ENCODE measurements at places on chromosomes 7 and 10. TPM values are rescaled to one million over a fixed set of nuclear protein-coding genes. Genes with fewer than 3 reads are reported as not detected.

Gene XRCC2
- 0.72 TPM for total RNA-seq

Gene DNAJC30
- 5.3 TPM for total RNA-seq

Gene PLAC9
- 116 TPM for total RNA-seq

Gene PPP1R9A
- total RNA-seq = 16.5 TPM

Gene SPDYE2B
- total RNA-seq = not detected

Gene ST8SIA6
- 7.6 TPM for total RNA-seq

Gene ENKUR
- total RNA-seq = not detected

Gene ALOX5
- total RNA-seq = 101 TPM

Gene SPDYE1
- total RNA-seq = not detected

Gene PLA2G12B
- total RNA-seq = not detected

- no peak for DNase-seq
Measured at GRCh38 chr10:62147425-62147824, 121.2 kb downstream of the RTKN2 start.

- DNase-seq = no peak
Measured at GRCh38 chr10:3071405-3072198, 4.3 kb downstream of the PFKP start.

DNA sequence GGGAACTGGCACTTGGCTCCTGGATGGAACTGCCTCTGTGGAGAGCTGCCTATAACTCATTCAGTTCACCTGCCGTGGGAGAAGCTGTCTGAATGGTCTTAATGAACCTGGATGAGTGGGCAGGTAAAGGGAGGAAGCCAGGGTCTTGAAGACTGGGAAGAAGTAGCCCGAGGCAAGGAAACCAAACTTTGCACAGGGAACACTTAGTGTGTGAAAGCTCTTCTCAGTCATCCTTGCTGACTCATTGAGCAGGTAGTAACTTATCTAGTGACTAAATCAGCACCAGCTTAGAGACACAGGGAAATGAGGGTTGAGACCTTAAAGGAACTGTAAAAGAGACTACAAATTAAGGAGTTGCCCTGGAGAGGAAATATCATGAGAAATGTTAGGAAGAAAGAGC lies 9.9 kb downstream of the LRRC4 start:
- DNase-seq = no peak

GRCh38 chr10:77253147-77253545 lies 384.5 kb downstream of the KCNMA1 start:
- no peak for DNase-seq

DNA sequence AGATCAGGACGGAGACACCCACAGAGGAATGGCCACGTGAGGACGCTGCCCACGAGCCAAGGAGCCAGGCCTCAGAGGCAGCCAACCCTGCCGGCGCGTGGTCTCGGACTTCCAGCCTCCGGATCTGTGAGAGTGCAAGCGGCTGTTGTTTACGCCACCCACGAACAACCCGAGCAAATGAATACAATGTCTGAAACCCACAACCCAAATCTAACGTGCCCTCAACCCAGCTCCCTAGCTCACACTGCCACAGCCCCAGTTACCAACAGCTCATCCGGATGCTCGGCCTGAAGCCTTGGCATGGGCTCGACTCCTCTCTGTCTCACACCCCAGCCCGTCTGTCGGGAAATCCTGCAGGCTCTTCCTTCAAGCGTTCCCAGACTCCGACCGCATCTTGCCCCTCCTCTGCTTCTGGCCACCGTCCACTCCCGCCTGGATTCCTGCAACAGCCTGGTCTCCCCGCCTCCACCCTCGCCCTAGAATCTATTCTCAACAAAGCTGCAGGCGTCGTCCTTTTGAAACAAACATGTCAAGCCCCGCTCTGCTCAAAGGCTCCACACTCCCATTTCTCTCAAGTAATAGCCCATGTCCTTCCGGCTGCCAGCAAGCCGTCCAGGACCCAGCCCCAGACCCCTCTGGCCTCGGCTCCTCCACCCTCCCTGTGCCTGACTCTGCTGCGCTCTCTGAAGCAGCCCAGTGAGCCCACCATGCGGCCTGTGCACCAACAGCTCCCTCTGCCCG lies 35.3 kb downstream of the STK32C start:
- DNase-seq = no peak

- DNase-seq = no peak
Measured at GRCh38 chr10:63618552-63618951, 97.4 kb downstream of the REEP3 start.

GRCh38 chr7:30915005-30915601 lies 3.5 kb downstream of the AQP1 start:
- DNase-seq = no peak

DNA sequence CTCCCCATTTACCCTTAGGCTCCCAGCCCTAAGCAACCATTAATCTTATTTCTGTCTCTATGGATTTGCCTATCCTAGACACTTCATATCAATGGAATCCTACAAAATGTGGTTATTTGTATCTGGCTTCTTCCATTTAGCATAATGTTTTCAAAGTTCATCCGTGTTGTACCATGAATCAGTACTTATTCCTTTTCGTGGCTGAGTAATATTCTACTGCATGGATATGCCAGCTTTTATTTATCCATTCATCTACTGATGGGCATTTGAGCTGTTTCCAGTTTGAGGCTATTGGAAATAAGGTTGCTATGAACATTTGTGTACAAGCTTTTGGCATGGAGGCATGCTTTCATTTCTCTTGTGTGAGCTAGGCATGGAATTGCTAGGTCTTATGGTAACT lies 121.1 kb downstream of the WDR11 start:
- DNase-seq = no peak

DNA sequence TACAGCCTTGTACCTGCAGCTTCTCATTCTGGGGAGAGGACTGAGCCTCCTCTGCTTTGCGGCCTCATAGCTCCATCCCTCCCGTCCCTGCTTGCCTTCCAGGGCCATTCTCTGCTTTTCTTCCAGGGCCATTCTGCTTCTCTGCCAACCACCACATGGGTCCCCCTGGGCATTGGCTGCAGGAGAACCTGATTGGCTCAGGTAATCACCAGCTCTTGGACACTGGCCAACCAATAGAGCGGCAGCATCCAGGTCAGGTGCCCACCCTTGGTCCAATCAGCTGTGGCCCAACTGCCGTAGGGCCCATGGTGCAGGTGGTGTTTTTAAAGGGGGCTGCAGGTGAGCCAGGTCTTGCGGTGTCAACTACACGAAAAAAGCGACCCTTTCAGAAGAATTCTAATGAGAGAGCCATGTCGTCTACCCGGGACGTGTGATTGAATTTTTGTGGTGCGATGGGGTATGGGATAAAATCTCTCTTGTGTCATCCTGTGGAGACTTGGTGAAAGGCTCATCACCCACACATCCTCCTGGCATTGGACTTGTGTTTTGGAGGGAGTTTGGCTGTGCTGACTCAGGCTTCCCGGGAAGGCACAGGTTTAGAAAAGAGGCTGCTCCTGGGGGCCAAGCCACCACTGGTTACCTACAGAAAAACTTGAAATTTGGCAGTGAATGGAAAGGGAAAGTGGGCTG lies 46.0 kb upstream of the PODXL start:
- DNase-seq = no peak

GRCh38 chr7:2202901-2203765 lies 29.6 kb downstream of the MAD1L1 start:
- DNase-seq = no peak

- DNase-seq = no peak
Measured at GRCh38 chr7:78493401-78493800, 694.8 kb downstream of the PHTF2 start.

- DNase-seq = no peak
Measured at GRCh38 chr7:147569116-147569913, 1021.3 kb upstream of the C7orf33 start.

DNA sequence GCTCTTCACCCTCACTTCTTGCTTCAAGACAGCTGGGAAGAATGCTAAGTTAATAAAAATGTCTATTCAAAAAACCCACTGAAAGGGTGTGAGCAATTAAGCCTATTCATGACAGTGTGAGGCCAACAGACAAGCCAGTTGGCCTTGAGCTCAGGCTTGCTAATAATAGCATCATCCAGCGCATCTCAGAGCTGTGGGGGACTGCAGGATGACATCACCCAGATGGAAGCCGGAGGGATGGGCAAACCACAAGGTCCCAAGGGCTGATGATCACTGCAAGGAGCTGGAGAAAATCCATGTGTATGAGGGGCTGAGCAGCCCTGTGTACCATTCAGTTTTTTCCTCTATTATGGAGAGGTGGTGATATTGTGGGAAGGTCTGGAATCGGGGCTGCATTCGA lies 770.4 kb downstream of the TNS3 start:
- no peak for DNase-seq

DNA sequence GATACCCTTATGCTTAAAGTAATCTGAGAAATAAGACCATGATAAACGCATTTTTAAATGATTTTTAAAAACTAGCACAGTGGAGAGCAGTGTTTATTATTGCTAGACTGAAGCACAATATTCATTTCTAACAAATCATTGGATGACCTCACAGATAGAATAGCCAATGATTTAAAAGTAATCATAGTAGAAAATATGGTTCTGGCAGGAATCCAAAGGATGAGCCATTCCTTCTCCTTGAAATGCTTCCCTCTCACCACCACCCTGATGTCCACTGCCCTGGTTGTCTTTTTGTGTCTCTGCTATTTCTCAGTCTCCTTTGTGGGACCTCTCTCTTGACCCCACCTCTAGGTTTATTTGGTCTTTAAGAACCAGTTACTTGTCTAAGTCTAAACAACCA lies 64.9 kb downstream of the PRKG1 start:
- DNase-seq = no peak

- DNase-seq = no peak
Measured at GRCh38 chr10:97991871-97992270, 38.5 kb downstream of the CRTAC1 start.

GRCh38 chr10:60974463-60975149 lies 30.6 kb upstream of the RHOBTB1 start:
- no peak for DNase-seq

- DNase-seq = no peak
Measured at GRCh38 chr7:30531286-30531685, 26.7 kb upstream of the GGCT start.

DNA sequence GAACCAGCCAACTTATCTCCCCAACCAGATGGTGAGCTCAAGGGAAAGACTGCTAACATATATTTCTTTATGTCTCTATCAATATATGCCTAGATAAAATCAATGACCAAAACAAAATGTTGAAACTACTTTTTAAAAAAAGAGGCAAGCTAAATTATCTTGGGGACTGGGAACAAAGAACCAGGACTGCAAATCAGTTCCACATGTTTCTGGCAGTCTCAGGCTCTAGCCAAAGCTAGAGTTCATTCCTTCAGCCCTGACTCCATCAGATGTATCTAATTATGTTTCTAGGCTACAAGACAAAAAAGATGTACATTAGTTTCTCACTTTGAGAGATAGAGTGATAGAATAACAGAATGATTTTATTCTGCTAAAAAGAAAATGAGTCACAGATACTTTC lies 1290.3 kb upstream of the SORCS1 start:
- DNase-seq = no peak

DNA sequence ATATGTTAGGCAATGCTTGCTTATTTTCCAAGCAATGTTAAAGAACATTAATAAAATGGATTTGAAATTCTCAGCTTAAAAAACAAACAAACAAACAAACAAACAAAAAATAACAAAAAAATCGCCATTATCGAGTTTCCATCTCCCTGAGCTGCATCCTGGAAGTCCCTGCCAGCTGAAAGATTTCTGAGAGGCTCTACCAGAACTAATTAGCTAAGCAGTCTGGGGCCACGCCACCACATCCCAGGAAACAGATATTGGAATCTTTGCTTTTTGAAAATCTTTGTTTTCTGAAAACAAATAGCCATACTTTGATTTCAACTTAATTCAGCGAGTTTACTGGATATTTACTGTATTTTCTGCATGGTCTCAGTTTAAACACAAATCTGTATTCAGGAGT lies 143.6 kb downstream of the LSMEM1 start:
- no peak for DNase-seq

DNA sequence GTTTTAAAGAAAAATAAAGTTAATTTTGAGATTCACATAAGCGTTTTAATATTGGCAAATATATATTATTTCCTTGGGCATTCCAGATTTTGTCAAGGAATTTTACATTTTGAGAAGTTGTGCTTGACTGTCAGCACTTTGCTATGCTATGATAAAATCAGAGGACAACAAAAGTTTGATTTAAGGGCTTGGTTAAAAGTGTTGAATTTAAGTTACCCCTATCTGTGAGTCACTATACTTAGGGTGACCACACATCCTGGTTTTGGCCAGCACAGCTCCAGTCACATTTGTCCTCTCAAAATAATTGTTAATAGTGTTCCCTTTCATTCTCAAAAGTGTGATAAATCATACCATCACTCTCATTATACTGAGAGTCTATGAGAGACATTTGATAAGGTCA lies 34.2 kb upstream of the ANK3 start:
- DNase-seq = no peak

DNA sequence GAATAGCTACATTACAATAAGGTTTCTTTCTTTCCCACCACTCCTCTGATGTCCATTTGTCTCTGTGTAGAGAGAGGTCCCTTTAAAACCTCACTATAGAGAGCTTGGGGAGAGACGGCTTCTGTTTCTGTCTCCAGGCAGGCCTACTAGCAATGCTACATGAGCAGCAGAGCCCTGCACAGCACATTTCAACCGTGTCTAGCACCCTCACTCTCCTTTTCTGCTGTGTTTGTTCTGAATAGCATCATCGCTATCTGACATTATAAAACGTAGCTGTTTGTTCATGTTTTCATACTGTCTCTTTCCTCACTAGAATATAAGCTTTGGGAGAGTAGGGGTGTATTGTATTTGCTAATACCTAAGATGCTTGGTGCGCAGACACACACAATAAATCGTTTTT lies 487.8 kb upstream of the DPP6 start:
- no peak for DNase-seq

- no peak for DNase-seq
Measured at GRCh38 chr10:34753014-34753757, 61.9 kb downstream of the PARD3 start.

DNA sequence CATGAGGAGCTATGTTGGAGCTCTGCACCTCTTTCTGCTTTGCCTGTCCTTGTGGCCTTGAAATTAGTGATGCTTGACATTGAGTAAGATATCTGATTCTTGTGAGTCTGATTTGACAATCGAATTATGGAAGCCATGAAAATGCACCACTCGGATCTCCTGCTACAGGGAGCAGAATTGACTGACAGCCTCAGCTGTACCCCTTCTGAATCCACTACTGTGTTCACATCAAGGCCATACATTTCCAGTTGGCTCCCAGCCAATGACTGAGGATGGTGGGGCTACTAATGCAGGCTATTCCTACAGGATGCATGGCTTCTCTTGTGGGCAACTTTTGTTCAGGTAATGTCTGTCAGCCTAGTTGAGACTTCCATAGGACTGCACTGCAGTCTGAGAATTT lies 321.9 kb downstream of the REEP3 start:
- DNase-seq = no peak

DNA sequence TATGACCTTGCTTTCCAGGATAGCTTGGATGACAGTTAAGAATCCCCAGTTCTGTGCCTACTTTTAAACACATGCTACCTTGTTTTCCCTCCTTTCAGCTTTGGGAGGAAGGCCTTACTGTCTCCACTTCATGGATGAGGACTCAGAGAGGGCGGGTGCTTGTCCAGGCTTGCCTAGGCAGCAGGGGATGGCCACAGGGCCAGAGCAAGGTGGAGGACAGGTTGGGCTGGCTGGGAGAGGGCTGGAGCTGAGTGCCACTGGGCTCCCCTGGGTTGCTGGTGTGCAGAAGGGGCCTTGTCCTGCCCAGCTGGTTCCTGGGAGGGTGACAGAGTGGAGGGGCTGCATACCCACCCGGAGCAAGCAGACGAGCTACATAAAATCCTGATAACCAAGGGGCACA lies 117.8 kb downstream of the GRK5 start:
- no peak for DNase-seq

GRCh38 chr10:98006266-98006665 lies 24.2 kb downstream of the CRTAC1 start:
- no peak for DNase-seq
